ENCODE measurements at places on chromosomes 2 and 18.

DNA sequence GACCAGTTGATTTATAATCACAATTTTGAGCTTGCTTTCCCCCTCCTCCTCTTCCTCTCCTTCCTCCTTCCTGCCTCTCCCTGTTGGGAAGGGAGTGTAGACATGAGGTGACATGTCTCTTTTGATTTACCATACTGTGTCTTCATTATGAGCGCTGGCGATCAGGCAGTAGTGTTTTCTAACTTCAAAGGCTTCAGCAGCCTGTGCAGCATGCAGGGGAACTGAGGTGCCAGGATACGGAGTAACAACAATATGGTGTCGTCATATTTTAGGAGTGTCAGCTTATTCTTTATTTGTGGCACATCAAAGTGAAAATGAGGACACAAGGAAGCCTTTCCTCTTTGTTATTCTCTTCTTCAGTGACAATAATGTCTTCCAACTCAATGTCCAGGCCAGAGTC is 864.2 kb downstream of the SLC4A3 start:
- DNase-seq: no peak

DNA sequence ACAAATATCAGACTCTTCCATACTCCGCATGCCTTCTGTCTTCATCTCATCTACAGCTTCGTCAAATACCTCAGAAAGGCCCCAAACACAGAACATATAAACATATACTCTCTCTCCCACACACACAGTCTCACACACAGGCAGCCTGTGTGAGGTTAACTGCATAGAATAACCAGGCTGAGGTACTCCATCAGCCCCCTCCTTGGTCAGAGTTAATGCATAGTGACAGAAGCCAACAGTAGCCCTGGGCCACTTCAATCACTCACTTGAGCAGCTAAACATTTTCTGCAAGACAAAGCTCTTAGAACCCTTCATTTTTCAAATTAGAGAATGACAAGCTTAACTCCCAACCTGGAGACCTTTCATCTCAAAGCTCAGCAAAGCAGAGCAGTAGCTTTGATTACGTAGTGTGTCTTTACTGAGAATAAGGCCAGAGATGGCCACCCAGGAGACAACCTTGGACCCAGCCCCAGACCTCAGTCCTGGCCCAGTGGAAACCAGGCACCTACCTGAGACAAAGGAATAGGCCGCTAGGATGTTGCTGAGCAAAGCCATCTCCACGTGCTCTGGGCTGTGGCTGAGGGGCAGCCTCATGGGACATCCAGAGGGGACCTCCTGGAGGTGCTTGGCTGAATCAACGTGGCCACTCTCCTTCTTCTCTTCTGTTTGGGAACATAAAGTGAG is 43.0 kb downstream of the EVA1A start:
- no peak for DNase-seq

DNA sequence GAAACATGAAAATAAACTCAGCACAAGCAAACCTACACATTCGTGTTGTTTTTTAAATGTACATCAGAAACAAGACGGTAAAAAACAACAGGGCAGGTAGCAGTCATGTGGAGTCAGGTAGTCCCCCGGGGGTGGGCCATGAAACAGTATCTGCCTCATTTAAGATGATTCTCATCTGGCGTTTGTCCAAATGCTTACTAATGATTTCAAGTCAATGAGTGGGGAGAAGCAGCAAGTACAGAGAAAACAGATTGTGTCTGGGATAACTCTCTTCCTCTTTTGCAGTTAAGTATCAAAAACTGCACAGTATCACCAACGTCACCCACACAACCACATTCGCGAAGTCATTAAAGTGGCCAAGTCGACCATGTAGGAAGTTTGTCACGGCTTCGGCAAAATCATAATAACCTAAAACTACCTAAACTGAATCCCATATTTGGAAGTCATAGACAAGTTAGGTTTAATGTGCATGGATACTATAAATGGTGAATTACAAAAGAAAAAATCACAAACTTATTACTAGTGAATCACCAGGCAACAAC is 1.3 kb downstream of the LAPTM4A start:
- DNase-seq: peak; percentile 9

GRCh38 chr2:109415581-109416013 is 198.2 kb downstream of the SEPTIN10 start:
- DNase-seq: peak; percentile 27

GRCh38 chr2:33598561-33599174 is 431 bp downstream of the FAM98A start:
- DNase-seq: peak; percentile 47

GRCh38 chr2:122105877-122106206 is 350.4 kb downstream of the TSN start:
- DNase-seq: no peak
